Globus pallidus (tissue), 1 donor: ENCODE measurements at places on chromosomes 5 and 9.

DNA sequence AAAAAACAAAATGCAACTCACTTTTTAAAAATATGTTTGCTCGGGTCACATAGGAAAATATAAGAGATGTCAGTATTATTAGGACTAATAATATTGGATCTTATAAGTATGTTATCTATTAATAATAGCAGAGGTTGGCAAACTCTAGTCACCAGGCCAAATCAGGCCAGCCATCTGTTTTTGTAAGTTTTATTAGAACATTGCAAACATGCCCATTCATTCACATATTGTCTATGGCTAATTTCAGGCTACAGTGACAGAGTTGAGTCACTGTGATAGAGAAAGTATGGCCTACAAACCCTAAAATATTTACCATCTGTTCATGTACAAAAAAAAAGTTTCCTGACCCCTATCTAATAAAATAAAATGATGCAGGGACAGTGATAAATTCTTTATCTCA is 97.7 kb upstream of the CDH6 start:
- no peak for DNase-seq

DNA sequence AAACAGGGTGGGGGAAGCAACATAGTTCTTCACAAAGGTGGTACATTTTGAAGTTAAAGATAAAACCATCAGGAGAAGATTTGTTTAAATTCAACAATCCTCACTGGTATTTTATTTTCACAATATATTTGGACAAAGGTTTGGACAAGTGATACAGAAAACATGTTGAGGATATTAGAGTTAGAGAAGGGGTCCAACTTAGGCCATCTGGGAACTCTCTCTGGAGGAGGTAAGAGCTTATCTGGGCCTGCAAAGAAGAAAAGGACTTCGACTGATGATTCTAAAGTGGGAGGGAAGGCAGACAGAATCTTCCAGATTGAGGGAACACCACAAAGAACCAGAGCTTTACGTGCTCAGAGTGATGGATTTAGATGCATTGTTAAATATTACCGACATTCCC is 58.5 kb downstream of the SGCD start:
- no peak for DNase-seq

DNA sequence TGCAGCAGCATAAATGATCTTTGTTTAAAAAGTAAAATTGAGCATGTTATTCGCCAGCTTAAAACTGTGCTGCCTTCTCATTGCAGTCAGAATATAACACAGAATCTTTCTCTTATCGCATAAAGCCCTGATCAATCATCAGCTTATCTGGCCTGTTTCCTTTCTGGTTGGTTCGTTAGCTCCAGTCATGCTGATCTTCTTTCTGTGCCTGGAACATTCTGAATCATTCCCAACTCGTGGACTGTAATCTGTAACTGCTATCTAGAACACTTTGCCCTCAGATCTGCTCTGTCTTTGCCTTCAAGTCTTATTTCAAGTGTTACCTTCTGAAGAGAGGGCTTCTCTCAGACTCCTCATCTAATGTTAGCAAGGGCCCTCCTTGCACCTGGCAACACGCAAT is 11.9 kb upstream of the FER start:
- DNase-seq = no peak

DNA sequence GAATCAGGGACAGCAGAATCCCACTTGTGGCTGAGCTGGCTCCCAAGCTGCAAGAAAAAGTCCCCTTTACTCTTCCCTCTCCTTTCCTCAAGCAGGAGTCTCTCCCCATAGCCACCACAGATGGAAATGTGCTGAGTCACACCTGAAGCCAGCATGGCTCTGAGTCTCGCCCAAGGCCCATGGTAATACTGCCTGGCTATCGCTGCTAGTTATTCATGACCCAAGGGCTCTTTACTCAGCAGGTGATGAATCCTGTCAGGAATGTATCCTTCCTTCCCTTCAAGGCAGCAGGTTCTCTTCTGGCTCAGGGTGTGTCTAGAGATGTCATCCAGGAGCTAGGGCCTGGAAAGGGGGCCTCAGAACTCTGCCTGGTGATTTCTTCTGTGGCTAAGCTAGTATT is 403.3 kb upstream of the PTPRD start:
- DNase-seq = no peak

- DNase-seq = no peak
These were observed 20.3 kb downstream of the RAI14 start for GRCh38 chr5:34676416-34676815.

DNA sequence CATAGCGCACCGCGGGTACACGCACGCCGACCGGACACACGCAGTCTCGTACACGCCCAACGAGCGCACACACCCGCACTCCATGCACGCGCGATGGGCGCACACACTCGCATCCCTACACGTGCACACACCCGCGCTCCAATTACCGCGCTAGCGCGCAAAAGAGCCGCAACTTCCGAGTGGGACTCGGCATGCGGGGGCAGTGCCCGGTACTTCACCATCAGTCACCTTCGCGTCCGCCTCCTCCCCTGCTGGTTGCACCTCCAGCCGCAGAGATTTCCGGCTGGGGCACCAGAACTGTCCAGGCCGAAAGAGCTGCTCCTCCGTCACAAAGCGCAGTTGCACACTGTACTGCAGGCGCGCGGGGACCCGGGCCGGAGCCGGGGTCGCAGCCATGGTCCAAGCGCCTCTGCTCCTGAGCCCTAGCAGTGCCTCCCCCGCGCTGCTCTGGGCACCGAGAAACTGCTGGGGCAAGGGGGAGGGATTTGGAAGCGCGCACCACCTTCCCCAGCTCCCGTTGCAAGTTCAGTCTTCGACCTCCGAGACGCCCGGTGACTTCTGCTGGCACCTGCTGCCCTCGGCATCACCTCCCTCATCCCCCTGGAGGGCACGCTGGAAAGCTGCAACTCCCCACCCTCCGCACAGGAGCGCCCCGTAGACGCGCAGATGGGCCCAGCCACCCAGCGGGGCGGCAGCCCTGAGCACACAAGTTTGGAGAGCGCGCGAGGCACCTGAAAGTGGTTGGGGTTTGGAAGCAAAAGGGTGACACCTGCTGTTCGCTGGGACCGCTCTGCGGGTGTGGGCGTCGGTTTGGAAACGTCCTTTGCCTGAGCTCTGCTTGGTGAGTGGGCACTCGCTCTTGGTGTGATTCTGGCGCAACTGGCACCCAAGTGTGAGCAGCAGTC is 337.4 kb upstream of the PUM3 start:
- peak; percentile 5 for DNase-seq

DNA sequence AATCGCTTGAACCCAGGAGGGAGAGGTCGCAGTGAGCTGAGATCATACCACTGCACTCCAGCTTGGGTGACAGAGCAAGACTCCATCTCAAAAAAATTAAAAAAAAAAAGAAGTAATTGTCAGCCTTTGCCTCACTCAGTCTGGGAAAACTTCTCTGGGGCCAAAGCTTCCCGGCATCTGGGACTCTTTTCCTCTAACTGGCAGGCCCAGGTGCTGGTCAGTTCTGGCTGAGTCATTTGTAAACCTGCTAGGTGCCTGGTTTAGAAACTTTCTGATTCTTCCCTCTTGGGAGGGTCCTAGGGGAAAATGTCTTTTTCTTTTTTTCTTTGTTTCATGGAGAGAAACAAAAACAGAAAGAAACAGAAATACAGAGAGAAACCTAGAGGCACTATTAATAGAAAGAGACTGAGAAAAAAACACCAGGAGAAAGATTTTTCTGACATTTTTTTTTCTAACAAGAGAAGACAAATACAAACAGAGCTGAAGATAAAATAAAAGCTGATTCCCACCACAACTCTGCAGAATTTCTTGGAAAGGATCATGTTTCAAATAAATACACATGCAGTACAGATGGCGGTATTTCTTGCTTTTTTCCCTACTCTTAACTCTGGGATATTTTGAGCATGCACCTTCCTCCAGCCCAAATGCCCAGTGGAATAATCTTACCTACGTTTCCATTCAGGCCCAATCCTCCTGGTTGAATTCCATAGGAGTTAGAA is 22.1 kb upstream of the UBAP2 start:
- DNase-seq = no peak

GRCh38 chr9:119289740-119290433 is 79.3 kb downstream of the BRINP1 start:
- peak; percentile 54 for DNase-seq

GRCh38 chr9:111050819-111051218 is 12.5 kb upstream of the LPAR1 start:
- no peak for DNase-seq

GRCh38 chr5:171512397-171512796 is 93.0 kb downstream of the FGF18 start:
- DNase-seq = no peak

DNA sequence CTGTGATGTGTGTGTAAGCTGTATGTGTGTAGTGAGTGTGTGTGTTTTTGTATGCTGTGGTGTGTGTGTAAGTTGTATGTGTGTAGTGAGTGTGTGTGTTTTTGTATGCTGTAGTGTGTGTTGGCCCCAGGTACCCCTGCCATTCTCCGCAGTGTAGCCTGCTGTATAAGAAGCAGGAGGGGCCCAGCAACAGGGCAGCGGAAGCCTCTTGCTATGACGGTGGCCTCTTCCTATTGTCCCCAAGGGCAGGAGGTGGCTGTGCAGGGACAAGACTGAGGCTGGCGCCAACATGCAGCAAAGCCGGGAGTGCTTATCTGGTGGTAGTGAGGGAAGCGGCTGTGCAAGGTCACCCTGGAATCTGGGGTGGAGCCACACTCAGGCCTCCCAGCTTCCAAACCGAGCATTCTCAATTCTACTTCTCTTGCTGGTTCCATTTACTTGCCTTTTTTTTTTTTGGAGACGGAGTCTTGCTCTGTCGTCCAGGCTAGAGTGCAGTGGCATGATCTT is 5.1 kb downstream of the SPAAR start:
- no peak for DNase-seq

DNA sequence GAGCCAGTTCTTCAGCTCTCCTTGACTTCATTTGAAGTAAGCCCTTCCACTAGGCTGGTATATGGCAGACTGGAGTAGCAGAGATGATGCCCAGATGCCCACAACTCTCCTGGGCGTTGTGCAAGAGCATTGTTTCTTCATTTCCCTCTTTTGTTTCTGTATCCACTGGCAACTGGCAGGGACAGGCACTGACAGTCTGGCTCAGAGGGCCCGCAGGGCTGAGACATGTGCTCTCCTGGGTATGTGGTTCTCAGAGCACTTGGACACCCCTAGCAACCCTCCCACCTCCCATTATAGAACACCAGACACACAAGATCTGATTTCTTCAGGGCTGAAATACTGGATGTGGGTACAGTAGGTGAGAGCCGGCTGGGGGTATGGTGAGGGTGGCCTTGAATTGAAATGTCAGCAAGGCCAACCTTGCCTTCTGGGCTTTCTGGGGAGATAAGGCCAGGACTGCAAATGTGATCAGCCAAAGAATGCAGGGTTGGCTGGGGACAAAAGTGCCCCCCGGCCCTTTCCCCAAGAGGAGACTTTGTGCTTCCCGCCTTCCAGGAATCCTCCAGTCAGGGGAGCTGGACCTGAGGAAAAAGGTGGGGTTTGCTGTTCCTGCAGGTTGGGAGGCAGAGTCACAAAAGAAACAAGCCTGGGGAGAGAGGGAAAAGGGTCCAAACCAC is 28.6 kb upstream of the CTNNA1 start:
- DNase-seq = peak; percentile 33

DNA sequence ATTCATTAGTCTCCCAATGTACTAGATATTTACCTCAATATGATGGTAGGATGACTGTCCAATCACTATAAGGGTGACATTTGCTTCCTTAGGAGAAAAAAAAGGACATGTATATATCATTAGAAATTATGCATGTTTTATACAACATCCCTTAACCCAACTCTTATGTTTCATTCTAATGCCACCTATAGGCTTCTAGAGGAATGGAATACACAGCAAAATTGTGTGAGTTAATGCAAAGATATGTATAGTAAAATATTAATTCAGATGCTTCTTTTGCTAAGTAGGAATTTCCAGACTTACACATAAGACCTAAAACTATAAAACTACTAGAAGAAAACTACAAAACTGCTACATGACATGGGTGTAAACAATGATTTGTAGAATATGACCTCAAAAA is 3.5 kb downstream of the PRXL2C start:
- no peak for DNase-seq

GRCh38 chr5:77498952-77499351 is 6.8 kb upstream of the WDR41 start:
- DNase-seq = no peak

DNA sequence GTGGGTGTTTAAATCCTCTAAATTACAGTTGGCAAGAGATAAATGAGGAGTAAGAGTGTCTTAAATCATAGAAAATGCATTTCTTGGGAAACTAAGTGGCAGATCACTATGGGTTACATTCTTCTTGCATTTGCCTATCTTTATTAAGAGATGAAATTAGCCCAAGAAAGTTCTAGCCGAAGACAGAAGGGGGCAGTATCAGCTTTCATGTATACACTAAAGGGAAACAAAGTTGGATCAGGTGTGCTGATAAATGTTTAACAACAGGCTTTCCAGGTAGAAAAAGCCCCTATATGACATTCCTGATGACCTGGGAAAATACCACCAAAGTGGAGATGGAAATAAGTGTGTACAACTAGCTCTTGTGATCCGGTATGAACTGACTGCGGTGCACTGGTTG is 81.9 kb upstream of the TLR4 start:
- no peak for DNase-seq
